ENCODE measurements at places on chromosomes 5 and 9. TPM values are rescaled to one million over a fixed set of nuclear protein-coding genes. Genes with fewer than 3 reads are reported as not detected.
A peak's percentile ranks its signal among the peaks of the same experiment; 100 is the strongest.

- no peak for ATAC-seq
Measured at GRCh38 chr5:23260621-23261020, 246.8 kb upstream of the PRDM9 start.

- no peak for ATAC-seq
Measured at GRCh38 chr5:175861337-175862130, 9.8 kb upstream of the CPLX2 start.

DNA sequence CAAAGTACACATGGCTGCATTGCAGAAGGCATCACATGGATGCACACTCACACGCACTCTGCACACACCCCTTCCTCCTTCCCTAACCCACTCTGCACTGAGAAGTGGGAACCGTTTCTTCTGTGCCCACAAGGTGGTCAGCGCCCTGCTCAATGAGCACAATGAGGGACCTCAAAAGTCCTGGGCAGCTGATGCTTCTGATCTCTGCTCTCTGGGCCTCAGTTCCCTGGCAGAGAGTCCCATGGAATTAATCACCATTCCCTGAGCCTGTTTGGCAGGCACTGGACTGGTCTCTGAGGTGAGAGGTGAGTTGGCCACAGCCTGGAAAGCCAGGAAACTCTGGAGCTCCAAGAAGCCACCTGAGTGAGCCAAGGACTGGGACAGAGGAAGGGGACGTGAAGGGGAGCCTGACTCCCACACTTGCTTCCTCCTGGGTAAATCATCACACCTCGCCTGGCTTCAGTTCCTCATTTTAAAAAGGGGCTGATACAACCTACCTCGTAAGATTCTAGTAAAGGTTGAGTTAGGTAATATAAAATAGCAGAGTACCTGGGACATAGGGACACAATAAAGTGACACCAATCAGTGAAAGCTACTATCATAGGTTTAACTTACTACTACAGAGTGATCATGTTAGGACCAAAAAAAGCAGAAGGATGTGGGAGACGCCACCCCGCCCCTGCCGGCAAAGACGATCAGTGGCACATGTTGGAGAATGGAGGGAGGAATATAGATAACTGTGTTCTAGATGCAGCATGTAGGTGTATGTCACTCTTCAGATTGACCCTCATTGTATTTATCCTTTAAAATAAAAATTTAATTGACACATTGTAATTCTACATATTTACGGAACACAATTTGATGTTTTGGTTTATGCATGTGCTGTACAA lies 21.1 kb upstream of the IGFBPL1 start:
- no peak for ATAC-seq

DNA sequence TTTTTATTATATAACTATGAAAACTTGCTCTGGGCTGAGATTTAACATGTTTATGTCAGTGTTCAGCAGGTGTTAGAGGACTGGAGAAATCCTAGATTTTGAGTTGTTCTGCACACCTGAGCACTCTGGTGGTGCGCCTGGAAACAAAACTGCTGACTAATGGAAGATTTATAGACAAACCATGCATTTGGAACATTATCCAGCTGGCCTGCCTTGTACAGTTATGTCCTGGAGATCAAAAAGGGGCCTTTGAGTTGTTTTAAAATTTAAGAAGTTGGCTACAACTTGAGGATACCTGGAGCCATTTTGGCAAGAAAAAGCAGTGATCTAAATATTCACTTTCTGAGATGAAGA lies 5.7 kb upstream of the ARHGEF28 start:
- no peak for ATAC-seq

GRCh38 chr9:104658496-104659195 lies 35.7 kb upstream of the OR13D1 start:
- no peak for ATAC-seq

DNA sequence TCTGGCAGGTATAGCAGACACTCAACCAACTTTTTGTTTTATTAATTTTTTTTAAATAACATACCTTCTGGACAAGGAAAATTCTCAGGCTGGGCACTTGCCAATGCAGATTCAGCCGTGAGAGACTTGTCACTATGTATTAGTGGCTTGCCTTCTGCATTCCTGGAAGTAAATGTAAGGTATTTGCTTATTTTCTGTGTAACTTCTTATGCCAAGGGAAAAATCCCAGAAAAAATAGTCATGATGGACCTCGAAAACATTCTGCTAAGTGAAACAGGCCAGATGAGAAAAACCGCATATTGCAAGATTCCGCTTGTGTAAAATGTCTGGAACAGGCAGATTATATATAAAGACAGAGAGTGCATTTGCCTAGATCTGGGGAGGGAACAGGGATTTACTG lies 260.3 kb upstream of the DAPK1 start:
- ATAC-seq, result no peak

DNA sequence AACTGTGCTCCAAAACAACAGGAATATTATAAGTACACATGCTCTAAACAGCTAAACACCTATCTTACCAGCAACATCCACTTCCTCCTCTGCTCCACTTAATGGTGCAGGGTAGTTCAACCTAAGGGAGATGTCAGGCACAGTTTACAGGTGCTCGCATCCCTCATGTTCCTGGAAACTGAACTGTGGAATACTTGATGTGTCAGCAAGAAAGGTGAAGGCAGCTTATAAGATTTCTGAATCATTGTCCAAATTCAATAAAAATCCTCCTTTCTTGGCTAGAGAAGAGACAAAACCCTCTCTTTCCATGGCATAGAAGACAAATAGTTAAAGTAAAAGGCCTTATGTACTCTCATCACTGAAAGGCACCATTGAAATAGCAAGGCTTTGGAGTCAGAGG lies 272.2 kb downstream of the FBXL7 start:
- ATAC-seq, result no peak

GRCh38 chr9:137286975-137287383 lies 9.5 kb downstream of the TOR4A start:
- peak; percentile 51 for ATAC-seq

GRCh38 chr9:134252084-134252830 lies 74.0 kb upstream of the RXRA start:
- ATAC-seq, result no peak

DNA sequence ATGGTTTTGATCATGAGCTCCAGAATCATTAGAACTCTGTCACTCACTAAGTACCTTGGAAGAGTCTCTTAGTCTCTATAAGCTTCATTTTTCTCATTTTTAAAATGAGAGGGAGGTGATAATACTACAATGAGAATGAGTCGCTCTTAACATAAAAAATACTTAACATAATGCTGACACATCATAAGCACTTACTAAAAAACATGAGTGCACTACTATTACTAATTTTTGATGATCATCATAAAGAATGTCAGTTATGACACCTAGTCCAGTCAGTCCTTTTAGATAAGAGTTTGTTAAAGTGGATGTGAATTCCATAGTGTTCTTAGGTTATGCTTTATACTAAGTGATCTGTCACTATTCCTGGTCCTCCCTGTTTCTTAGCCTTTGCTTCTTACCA lies 200.4 kb upstream of the SLC24A2 start:
- no peak for ATAC-seq

GRCh38 chr9:27260789-27261516 lies 36.0 kb downstream of the EQTN start:
- ATAC-seq, result no peak

DNA sequence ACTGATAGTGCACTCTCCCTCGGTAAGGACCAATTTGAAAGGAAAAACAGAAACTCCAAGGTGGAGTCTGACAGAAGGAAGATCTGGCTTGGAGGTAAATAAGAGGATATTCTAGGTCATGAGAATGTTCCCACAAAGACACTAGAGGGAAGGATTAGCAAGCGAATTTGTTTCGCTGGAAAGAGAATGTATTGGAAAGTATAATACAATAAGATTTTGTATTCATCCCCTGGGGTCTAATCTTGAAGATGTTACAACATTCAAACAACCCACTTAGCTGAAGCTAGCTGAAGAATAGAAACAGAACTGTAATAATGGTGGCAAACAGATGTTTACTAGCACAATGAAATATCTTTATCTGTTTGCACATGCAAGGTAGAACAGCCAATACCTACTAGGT lies 158.7 kb downstream of the GNAQ start:
- ATAC-seq, result no peak

GRCh38 chr5:125272357-125272756 lies 525.9 kb upstream of the ZNF608 start:
- no peak for ATAC-seq

DNA sequence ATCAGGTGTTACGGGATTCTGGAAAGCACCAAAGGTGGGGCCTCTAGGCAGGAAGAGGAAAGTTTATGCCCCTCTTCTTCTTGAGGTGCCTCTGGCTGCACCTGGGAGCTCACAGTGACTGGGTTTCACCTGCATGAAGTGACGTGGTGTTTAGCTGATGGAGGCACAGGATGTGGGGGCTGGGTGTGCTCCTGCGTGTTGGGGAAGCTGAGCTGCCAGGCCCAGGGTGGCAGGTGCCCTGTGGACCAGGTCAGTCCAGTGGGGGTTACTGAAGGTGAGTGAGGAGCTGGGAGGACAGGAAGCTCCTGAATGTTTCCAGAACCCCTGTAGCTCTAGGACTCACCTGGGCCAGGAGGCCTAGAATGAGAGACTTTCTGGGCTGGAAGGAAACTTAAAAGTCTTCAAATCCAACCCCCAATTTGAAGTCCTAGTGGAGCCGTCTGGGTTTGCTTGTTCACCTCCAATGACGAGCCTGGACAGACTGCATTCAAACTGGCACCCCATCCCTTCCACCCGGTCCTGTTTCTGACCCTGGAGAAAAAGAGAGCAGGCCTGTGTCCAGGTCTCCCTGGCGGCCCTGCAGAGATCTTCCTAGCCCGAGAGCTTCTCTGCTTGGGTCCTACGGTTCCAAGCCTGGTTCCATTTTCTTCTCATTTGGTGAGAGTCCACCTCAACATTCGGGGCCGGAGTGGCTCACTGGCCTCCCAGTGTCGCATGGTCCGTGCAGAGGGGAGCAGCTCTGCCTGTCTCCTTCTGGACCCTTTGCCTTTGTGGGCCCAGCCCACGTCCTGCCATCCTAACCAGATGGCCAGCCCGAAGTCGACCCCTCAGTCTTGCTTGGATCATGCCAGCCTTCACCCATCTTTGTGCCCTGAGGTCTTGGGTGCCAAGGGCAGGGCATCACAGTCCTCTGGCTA lies 22.3 kb downstream of the TRAF1 start:
- ATAC-seq, result peak; percentile 31

DNA sequence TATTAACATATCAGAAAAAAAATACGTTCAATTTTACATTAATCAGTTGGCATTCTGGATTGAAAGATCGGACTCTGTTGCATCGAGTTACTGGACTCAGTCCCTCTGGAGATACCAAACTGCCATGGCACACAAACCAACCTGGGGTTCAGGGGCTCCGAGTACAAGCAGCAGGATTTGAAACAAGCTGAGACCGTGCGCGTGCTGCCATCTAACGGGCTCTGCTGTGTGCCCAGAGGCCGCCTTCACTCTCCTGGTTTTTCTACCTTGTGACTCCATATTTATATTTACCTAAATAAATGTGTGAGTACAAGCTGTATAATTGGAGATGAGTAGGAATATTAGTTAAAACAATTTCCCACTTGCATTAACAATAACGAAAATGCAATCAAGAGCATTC lies 48.2 kb downstream of the ANXA1 start:
- no peak for ATAC-seq

DNA sequence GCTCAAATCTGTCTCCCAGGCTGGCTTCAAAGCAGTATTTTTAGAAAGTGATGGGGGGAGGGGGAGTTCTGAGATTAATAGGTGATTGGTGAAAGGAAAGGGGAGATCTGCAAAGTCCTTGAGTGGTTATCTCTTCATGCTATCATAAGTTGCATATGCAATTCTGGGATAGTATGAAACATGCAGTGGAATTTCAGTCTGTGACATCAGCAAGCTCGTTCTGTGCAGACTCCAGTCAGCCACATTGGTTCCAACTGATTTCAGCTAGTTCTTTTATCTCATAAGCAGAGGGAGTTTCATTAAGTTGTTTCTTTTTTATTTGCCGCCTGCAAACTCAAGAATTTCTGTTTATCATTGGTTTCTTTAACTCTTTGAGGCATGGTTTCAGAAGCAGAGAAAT lies 180.5 kb upstream of the SH3GL2 start:
- ATAC-seq, result no peak

GRCh38 chr9:114169952-114170770 lies 14.8 kb downstream of the COL27A1 start:
- no peak for ATAC-seq

- no peak for ATAC-seq
Measured at GRCh38 chr9:18976221-18976708, 56.7 kb downstream of the SAXO1 start.

GRCh38 chr5:78793907-78794662 lies 145.5 kb upstream of the LHFPL2 start:
- ATAC-seq, result no peak

DNA sequence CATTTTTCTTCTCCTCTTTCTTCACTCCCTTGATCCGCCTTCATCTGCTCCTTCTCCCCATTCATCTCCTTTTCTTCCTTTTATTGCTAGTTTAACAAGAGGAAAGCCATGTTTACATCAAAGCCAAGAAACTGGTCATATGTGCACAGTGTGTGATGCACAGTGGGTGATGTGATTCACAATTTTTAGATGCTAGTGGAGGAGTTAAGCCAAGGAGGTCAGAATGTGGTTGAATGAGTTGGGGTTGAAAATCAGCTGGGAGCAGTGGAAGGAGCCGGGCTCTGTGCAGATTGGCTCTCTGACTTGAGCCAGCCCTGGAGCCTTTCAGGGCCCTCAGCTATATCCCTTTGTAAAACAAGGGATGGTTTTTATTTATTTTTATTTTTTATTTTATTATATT lies 7.3 kb downstream of the ACER2 start:
- no peak for ATAC-seq

DNA sequence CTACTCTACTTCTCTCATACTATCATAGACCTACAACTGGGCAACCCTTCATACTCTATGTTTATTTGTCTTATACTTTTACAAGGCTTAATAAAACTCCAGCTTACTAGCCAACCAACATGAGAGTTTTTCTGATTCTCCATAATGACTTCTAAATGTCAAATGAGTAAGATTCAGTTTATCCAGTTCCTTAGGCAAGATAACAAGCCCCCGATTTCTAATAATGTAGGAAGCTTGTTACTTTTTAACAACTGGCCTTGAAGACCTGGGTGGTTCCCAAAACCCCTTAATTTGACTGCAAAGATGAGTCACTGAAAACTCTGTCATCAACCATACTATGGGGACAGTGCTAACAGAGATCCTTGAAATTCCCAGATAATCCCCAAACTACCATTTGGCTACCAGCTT lies 294.6 kb upstream of the ACTBL2 start:
- no peak for ATAC-seq

GRCh38 chr9:99039505-99040182 lies 65.3 kb upstream of the TGFBR1 start:
- peak; percentile 56 for ATAC-seq

SLC36A2 gene
- not detected for total RNA-seq

PCDHB10 gene
- not detected for total RNA-seq

IFNA13 gene
- total RNA-seq, result not detected

TPM2 gene
- 6.2 TPM for total RNA-seq

LHX6 gene
- not detected for total RNA-seq

SFXN1 gene
- 256 TPM for total RNA-seq

SLC1A3 gene
- total RNA-seq, result not detected
